ENCODE measurements at places on chromosomes 13 and 19.

GRCh38 chr19:37389234-37389633, 18.3 kb downstream of the ZNF527 start:
- no peak for DNase-seq

DNA sequence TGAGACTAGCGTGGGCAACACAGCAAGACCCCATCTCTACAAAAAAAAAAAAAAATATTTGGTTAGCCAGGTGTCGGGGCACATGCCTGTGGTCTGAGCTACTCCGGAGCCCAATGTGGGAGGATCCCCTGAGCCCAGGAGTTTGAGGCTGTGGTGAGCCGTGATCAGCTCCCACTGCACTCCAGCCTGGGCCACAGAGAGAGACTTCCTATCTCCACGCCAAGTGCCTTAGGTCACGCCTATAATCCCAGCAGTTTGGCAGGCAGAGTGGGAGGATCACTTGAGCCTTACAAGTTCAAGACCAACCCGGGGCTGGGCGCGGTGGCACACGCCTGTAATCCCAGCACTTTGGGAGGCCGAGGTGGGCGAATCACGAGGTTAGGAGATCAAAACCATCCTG, 8.7 kb upstream of the ADAT3 start:
- DNase-seq: no peak

DNA sequence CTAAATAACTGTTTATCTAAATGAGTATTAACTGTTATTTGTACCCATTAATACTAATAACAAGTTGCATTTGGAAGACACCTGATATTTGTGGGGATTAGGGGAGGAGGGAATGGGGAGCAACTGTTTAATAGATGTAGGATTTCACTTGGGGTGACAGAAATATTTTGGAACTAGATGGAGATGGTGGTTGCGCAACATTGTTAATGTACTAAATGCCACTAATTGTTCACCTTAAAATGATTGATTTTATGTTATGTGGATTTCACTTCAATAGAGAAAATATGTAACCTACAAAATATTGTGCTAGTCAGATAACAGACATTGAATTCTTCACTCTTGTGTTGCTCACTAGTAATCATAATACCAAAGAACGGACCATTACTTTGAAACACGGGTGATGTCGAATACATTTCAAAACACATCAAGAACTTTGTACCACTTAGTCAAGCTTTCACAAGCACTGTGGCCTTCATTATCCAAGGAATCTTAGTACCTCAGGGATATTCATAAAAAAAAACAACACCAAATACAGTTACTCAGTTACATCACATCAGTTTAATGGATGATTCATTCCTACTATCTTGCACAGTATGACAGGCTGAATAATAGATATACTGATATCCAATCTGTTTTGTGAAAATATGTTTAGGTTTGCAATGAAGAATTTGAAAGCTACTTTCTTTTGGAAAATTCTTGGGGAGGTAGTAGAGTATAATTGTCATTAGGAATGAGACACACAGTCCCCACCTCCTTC, 721.8 kb downstream of the PCDH9 start:
- peak; percentile 26 for DNase-seq

DNA sequence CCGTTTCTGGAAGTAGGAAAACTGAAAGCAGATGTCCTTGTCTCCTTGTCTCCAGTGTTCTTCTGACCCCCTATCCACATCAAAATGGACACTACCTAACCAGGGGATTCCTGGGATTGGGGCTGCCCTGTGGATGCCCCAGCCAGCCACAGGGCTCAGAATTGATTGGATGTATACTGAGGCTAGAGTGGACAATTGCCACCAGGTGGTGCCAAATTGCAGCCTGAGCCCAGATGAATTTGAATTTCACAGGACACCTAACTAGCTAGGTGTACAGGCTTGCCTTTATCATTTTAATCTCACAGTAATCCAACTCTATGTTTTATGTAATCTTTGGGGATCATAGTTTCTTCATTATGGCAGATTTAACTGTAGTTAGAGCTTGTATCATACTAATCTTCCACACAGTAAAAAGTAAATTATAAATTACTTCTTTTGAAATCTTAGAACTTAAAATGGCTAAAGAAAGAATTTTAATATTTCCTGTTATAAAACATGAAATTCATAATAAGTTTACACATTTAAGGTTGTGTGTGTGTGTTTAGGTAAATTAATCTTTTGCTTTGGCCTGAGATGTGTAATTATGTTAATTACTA, 58.0 kb downstream of the PIBF1 start:
- DNase-seq: peak; percentile 47

DNA sequence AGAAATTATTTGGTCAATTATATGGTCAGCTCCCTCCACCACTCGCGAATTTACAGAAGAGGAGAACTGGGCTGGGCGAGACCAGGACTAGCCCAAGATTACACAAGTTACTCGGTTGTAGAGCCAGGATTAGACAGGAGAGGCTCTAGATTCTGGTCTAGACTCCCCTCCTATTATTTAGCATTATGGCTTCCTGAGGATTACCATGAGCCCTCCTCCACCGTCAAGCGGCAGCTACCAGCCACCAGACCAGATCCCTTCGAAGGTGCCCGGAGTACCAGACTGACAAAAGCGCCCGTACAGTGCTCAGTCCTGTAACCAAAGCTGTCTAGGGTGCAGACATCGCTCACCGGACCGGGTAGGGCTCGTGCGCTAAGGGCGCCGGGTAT, 497 bp upstream of the MLNR start:
- DNase-seq: peak; percentile 18

DNA sequence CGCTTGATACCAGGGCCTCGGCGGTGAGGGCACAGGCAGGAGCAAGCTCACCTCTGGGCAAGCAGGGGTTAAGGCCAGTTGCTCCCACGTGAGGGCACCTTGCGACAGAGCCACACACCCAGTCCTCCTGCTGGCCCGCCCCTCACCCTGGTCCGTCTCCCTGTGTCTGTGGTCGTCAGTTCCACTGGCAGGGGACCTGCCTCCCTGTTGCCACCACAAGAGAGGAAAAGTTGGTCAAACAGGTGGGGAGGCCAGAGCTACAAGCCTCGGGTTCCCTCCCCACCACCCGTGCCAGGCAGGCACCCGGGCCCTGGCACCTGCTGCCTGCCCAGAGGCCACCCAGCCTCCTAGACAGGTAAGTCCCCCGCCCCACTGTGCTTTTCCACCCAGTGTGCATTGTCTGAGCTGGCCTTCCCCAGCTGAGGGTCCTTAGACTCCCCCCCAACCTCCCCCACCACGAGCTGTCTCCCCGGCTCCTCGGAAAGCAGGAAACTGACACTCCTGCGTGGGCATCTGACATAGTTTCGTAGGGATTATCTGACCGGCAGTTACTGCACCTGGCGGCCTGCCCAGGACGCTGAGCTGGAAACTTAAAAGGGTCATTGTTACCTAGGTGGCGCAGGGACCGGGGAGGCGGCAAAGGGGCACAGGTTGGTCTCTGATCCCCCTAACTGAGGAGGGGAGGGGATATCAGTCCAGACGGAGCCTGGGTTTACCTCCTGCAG, at the start of gene TJP3:
TJP3 (plus strand) TSS at position 178 of the 725 bp plus-strand sequence. CDS start 20,049 bp downstream, outside the sequence.
- no peak for DNase-seq

- no peak for DNase-seq
These were observed 691 bp downstream of the KIR2DL4 start for GRCh38 chr19:54804101-54804500.

Measured in EL (cell line).